ENCODE measurements at places on chromosomes 16 and 17. TPM values are rescaled to one million over a fixed set of nuclear protein-coding genes. Genes with fewer than 3 reads are reported as not detected.

SCNN1B gene
- polyA plus RNA-seq = 20.4 TPM

CTRL gene
- polyA plus RNA-seq = 6.7 TPM

MGAT5B gene
- 1.1 TPM for polyA plus RNA-seq

LGALS9 gene
- polyA plus RNA-seq = 15.8 TPM

THAP11 gene
- polyA plus RNA-seq = 27.5 TPM

CSH1 gene
- 3.4 TPM for polyA plus RNA-seq

DNA sequence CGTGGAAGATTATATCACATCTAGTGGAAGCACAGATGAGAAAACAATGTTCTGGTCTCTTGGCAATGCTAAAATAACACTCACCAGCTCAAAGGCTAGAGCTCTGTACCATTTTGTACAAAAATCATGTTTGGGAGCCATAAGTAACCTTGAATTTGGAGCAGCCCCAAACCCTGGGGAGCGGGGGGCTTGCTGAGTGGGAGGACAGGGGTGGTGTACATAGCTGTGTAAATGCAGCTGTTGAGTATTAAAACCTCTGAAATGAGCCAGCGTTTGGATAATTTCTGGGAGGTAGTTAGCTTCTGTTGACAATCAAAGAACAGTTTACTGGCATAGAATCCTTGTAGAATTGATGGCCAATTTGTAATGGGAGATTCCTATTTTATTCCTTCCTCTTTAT lies 4.3 kb downstream of the MYH8 start:
- DNase-seq = no peak

GRCh38 chr17:61452301-61453290 lies at the start of gene TBX4:
Gene TBX4, plus strand, starts transcription at chr17:61452422. Its CDS starts 4,069 bp downstream, at chr17:61456491.
- DNase-seq = no peak

- DNase-seq = no peak
Measured at GRCh38 chr17:2388020-2388682, 12.7 kb downstream of the MNT start.

DNA sequence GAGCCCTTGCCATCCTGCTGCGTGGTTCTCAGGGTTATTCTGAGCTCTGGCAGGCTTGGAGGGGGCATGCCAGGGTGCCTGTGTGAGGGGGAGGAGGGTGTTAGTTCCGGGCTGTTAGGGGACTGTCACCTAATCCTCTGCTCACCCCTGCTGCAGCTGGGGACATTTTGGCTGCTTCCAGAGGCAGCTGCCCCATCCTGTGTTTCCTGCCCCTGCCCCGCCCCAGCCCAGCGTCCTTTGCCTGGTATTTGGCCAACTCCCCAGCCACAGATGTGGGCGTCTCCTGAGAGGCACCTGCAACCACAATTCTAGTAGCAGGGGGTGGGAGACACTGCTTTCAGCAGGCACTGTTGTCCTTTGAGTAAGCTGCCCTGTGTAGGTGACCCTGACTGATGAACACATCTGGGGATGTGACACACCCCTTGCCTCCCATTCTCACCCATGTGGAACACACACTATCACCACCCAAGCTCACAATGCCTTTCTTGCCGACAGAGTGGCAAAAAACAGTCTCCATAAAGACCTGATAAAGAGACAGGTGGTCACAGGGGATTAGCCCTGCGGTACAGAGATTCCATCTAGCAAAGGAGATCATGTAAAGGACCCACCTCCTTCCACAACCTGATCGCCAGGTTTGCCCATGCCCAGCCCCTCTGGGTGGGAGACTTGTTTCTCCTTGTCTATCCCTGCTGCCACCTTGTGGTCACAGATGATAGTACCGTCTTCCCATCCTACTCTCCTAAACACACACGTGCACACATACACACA lies at the start of gene CHRNE:
Gene CHRNE, minus strand, starts transcription at position 48 of the 768 bp plus-strand sequence. Its CDS starts 35 bp downstream, at position 13.
- DNase-seq = no peak

DNA sequence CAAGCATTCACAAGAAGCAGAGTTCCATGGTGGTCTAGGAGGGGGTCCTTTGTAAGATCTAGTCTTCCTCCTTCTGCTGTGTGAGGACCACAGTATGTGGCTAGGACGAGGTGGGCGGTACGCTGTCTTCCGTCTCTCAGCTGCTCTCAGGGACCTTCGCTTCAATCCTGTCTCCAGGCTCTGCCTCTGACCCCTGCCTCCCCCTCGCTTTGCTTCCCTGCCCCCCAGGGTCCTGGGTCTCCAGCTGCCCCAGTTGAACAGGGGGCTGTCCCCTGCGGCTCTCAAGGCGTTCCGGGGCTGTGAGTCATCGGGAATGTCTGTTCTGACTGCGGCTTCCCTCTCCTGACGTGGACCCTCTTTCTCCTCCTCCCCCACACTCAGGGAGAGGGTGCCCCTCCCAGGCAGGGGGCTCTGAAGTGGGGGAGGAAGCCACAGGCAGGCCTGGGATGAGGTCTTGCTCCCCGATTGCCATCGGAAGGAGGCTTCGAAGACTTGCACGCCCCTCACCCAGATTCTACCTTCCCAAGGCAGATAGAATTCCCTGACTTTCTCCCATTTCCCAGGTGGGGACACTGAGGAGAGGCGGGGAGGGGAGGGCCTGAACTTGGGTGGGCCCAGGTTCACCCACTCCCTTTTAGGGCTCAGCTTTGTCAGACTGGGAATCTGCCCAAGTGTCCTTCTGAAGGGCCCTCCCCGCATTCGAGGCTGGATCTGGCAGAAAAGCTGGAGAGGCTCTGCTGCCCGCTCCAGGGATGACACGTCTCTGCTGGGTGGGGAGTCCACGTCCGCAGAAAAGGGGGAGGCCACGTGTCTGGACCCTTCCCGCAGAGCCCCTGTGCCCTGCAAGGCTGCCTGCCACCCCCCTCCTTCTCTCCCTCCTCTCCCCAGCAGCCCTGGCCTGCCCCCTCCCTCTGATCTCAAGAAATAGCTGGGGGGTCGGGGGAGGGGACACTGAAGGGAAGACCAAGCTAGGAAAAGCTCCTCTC lies 9.1 kb upstream of the COL1A1 start:
- no peak for DNase-seq

GRCh38 chr16:31513126-31513525 lies 4.9 kb upstream of the RUSF1 start:
- no peak for DNase-seq

GRCh38 chr17:83090444-83091256 lies 11.2 kb downstream of the METRNL start:
- no peak for DNase-seq

- DNase-seq = no peak
Measured at GRCh38 chr17:48995304-48995973, 1.7 kb upstream of the IGF2BP1 start.

DNA sequence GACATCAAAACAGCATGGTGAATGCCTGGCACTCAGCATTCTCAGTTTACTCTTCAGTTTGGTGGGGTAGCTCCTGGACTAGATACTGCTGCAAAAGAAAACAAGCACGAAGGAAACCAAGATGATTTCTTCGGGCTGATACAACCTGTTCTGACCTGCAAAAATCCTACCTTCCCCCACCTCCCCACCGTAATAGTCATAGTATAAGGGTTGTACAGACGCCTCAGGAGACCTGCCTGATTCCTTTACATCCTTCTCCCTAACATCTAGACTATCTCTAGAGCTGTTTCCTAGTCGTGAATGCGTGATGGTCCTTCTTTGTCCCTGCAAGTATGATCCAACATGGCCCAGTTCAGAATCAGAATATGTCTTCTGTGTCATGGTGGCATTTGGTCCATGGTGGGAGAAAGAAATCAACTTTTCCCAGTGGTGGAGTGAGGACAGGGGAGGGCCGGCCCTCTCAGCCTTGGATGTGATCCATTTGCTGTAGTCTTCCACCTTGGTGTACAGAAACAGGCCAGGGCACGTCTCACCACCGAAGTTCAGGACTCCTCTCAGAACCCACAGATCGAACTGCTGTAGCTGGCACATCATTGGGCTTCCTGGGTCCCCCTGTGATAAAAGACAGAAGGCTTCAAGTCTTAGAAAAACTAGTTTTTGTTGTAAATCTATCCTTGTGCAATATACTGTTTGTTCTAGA lies 14.5 kb downstream of the PRSS54 start:
- DNase-seq = no peak

DNA sequence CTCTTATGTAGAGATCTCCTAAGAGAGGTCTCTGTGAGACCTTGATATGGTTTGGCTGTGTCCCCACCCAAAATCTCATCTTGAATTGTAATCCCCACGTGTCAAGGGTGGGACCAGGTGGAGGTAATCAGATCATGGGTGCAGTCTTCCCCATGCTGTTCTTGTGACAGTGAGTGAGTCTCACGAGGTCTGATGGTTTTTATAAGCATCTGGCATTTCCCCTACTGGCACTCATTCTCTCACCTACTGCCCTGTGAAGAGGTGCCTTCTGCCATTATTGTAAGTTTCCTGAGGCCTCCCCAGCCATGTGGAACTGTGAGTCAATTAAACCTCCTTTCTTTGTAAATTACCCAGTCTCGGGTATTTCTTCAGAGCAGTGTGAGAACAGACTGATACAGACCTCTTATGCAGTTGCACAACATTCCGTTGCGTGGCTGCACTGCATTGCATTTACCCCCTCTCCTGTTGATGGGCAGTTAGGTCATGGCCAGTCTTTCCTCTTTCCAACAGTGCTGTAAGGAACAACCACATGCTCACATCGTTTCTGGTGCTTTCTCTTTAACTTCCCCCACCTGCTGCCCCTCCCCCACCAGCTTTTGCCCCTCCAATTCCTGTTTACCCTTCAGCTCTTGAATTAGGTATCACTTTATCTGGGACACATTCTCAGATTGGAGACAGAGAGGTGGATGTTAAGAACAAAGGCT lies 43.6 kb upstream of the MED9 start:
- no peak for DNase-seq
